Activated T-helper 1 cell treated with anti-CD3 and anti-CD28 coated beads, Interleukin-2, amount 50 U/mL, for 16 hours (primary cell): ENCODE measurements at places on chromosomes 5 and 9.

GRCh38 chr5:10059980-10060379, 189.7 kb downstream of the ATPSCKMT start:
- DNase-seq, result no peak

DNA sequence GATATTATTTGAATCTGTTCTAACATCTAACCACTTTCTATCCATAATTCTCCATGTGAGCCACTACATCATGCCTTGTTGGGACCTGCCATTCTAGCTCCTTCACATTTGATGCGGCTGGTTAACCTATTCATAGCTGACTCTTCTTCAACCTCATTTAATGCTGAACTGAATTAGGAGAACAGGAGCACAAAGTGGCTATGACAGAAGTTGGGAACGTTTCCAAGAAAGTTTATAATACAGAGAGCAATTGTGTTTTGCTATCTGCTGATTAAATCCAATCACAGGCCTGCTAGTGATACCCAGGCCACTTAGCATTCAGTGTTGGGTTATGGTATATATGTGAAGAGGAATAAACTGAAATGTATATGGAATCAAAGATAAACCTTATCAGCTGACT, 440.3 kb downstream of the PTPRD start:
- DNase-seq, result no peak

GRCh38 chr9:27162045-27162444, 53.0 kb downstream of the TEK start:
- no peak for DNase-seq

DNA sequence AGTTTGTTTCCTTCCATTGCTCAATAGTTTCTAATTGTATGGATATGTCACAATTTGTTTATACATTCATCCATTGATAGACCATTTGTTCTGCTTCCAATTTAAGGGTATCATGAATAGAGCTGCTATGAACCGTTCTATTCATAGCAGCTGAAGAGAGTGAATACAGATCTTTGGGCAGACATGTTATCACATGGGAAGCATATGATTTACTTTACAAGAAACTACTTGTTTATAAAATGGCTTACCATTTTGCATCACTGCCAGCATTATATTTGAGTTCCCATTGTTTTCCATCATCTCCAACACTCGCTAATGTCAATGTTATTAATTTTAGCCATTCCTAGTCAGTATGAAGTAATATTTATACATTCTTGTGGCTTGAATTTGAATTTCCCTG, 549.0 kb downstream of the MAT2B start:
- DNase-seq, result no peak

DNA sequence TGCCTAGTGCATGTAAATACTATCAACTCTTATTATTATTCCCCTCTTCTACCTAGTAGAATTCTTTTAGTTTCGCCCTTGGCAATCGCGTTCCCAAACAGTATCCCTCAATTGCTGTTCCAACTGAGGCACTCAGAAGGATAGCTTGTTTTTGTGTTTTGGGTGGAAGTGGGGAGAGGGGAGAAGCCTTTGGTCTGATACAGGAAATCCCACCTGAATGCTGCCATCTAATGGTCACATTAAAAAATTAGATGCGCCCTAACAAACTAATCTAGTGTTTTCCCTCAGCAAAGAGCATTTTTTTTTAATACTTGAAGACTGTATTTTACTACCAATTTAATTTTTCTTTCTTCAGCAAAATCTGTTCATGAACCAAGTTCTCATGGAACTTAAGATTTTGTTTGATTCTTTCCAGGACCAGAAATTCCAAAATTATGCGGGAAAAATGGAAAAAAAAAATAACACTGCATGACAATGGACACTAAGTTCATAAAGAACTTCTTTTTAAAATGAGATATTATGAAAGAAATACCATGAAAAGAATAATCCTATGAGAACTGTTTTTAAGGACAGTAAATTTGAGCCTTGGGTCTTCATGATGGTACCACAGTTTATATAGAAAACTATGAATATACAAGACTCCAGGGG, 22.2 kb upstream of the GLDC start:
- no peak for DNase-seq

DNA sequence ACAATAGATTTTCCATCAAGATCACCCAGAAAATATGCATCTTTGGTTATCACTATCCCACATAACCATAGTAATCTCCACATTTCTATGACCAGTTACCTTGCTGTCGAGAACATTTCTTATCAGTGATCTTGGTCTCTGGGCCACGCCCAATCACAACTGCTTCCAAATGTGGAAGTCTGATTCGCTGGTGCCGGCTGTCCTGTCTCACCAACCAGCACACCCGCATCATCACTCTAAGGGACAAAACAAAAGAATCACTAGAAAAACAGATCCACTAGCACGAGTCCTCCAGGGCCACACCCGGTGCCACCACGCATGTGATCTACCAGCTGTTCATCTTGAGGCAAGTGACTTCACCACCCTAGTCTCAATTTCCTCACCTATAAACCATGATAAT, 11.8 kb downstream of the APTX start:
- DNase-seq, result no peak

- DNase-seq, result no peak
Observed at GRCh38 chr9:14238518-14238917, 75.4 kb downstream of the NFIB start.

DNA sequence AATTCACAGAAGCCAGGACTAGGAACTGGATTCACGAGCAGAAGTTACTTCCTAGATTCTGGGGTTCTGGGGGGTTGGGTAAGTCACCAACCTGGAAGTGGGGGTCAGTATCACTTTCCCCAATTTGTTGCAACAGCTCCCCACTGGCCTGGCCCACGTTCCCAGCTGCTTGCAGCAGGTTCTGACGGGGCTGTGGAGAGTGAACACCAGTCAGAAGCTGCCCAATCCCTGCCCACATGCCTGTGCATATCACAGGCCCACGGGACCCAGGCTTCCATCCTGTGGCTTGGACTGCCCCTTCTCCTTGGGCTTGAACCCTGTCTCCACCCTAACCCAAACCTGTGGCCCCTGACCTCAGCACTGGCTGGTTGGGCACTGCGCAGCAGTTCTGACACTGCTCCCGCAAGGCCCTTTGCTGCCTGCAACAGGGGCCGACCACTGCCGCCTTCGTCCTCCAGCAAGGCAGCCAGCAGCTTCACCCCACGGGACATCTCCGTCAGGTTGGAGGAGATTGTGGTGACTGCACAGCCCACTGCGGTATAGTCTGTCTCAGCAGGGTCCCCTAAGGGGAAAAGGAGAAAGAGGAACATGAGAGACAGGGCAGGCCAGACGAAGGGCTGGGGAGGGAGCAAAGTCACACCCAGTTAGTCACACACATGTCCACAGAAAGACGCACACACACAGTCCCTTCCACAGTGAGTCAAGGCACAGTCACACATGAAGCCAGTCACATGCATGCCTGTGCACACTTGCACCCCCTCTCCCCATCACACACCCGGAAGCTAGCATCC, 13.1 kb downstream of the TLN1 start:
- DNase-seq, result no peak

DNA sequence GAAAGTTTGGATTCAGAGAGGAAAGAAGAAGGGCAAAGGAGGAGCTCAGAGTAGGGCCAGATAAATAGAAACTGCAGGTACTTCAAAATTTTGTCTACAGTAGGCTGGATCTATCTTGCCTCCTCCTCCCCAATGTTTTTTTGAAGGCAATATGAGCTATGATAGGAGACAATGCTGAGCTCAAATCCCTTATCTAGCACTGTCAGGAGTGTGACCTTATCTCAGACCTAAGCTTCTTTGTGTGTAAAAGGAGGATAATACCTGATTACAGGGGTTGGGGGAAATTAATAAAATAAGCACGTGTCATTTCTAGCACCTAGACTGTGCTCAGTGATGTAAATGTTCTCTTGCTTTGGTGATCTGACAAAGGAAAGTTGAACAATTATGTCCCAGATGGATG, 137.8 kb upstream of the CD180 start:
- DNase-seq, result no peak

- DNase-seq, result no peak
Observed at GRCh38 chr9:80218328-80218727, 646.6 kb downstream of the TLE4 start.

GRCh38 chr5:91190314-91190690, 192.8 kb downstream of the ARRDC3 start:
- no peak for DNase-seq

GRCh38 chr5:110476164-110476563, 250.3 kb downstream of the TMEM232 start:
- no peak for DNase-seq

DNA sequence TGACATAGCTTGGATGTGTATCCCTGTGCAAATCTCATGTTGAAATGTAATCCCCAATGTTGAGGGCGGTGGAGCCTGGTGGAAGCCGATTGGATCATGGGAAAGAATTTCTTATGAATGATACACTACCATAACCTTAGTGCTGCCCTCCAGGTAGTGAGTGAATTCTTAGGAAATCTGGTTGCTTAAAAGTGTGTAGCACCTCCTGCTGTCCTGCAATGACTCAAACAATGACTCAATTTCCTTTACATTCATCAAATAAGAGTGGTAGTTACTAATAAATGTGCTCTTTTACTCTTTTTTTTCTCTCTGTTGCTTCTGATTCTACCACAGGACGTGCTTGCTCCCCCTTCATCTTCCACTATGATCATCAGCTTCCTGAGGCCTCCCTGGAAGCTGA, 1696.0 kb upstream of the CDH9 start:
- DNase-seq, result no peak

DNA sequence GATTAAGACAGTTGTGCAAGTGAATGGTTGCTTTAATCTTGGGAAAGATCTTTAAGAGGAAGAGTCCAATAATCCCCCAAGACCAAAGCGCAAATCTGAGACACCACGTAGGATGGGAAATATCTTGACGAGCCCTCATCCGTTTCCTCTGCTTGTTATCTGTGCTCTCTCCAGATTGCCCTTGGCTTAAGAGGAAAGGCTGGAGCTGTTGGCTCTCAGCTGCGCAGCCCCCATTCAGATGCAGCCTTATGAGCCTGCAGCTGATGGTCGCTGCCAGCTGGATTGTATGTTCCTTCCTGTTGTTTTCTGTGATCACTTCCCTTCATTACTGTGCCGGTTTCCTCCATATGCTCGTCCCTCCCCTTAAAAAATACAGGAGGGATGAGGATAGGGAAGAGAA, 47.7 kb downstream of the PWWP2A start:
- no peak for DNase-seq

- DNase-seq, result no peak
Observed at GRCh38 chr5:116583085-116583861, 8.7 kb upstream of the SEMA6A start.

DNA sequence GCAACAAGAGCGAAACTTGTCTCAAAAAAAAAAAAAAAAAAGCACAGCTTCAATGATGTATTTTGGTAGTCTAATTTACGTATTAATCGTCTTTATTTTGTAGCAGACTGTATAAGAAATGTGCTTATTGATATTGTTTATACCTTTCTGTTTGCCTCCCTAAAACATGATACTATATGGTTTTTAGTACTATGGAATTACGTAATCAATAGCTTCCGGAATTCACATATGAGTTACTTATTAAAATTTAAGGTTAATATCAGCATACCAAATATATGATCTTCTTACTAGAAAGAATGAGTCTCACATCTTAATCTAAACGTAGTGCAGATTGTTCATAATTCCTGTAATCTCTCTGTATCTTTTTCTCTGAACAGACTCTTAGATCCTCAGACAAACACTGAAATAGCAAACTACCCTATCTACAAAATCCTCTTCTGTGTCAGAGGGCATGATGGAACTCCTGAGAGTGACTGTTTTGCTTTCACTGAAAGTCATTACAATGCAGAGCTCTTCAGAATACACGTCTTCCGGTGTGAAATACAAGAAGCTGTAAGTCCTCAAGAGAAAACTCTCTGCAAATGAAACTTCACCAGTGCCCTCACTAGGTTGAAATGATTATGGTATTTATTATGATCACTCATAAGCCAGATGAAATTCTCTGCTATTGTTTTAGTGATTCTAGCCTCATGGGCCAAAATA, 44.4 kb upstream of the GPR21 start:
- DNase-seq, result no peak

DNA sequence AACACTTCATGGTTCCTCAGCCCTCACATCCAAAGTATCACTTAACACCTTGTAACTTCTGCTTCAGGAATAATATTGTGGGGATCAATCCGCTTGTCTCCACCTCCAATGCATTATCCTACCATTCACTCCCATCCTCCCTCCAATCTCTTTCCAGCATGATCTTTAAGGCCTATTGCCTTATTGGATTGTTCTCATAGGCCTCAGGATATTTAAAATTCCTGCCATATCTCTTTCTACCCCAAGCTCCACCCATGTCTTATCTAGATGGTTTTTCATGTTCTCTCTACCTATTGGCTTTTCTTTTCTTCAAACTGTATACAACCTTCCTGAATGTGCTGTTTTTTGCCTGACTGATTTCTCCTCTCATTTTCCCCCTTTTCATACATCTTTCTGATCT, 7.2 kb downstream of the KDM4C start:
- DNase-seq, result no peak

GRCh38 chr5:151618907-151619306, 27.8 kb upstream of the FAT2 start:
- no peak for DNase-seq

- DNase-seq, result no peak
Observed at GRCh38 chr5:71839096-71839884, 120.2 kb downstream of the CARTPT start.

- DNase-seq, result no peak
Observed at GRCh38 chr5:116613445-116613844, 38.8 kb upstream of the SEMA6A start.

- DNase-seq, result no peak
Observed at GRCh38 chr9:26500471-26500870, 392.1 kb downstream of the CAAP1 start.

DNA sequence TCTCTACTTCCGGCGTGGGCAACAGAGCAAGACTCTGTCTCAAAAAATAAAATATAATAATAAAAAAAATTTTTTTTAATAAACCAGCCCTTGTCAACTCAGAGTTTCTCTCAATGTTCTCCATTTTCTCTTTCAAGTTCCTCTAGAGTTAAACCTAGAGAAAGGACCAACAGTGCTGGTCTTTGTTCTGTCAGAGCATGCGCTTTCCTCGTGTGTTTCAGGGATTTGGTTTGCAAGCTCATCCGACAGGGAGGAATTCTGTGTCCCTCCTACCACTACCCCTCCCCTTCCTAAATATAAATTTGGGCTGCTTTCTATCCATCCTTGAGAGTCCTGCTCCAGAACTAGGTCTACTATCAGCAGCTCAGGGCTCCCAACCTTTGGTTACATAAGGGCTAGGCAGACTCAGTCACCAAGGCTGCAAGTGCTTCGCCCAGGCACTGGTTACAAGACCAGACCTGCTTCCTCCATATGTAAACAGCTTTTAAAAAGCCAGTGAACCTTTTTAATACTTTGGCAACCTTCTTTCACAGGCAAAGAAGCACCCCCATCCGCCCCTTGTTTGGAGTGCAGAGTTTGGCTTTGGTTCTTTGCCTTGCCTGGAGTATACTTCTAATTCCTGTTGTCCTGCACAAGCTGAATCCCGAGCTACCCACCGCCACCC, 13.5 kb downstream of the SETX start:
- DNase-seq, result no peak

DNA sequence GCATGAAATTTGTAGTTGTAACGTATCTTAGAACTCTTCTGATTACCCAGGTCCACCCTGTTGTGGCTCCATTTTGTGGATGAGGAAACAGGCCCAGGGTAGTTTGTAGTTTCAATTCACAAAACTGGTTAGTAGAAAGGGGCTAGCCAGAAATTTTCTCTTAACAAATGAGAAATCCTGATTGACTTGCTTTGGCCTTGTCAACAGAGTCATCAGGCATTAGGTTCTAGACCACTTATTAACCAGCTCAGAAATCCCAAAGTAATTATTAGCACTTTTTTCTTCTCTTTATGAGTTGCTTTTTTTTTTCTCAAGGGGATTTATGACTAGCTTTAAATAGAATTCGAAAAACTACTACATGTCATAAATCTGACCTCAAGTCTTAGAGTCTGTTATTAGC, 160.2 kb downstream of the SH3GL2 start:
- no peak for DNase-seq
